Aorta (tissue), 5 donors: ENCODE measurements at places on chromosomes 1 and 21. TPM values are rescaled to one million over a fixed set of nuclear protein-coding genes. Genes with fewer than 3 reads are reported as not detected.

The LIPI gene
- total RNA-seq: not detected

The NES gene
- 47.9 TPM for total RNA-seq

The POU3F1 gene
- total RNA-seq: 0.55 TPM

The OR2T33 gene
- total RNA-seq: not detected

The CYP4X1 gene
- 29.0 TPM for total RNA-seq

The STIL gene
- 0.65 TPM for total RNA-seq

The MEGF6 gene
- 223 TPM for total RNA-seq

The S100A7 gene
- total RNA-seq: not detected

The GRHL3 gene
- not detected for total RNA-seq

The SPATA46 gene
- not detected for total RNA-seq

GRCh38 chr1:1024149-1024770 lies 4.3 kb downstream of the AGRN start:
- DNase-seq: no peak

DNA sequence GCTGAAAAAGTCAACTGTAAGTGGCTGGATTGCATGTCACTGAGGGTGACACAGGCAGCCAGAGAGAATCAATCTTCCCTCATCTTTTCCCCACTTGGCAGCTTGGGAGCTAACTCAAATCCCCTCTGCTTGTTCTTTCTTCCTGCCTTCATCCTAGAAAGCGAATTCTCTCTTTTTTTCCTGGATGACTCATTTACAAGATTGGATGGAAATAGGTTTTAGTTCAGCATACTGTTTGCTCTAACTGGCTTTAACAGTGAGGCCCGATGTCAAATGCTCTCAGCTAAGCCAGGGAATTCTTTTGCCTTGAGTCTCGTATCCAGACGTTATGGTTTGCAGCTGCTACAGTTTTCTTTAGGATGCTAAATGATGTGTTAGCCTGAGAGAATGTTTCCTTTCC lies 72.7 kb downstream of the HUNK start:
- no peak for DNase-seq

DNA sequence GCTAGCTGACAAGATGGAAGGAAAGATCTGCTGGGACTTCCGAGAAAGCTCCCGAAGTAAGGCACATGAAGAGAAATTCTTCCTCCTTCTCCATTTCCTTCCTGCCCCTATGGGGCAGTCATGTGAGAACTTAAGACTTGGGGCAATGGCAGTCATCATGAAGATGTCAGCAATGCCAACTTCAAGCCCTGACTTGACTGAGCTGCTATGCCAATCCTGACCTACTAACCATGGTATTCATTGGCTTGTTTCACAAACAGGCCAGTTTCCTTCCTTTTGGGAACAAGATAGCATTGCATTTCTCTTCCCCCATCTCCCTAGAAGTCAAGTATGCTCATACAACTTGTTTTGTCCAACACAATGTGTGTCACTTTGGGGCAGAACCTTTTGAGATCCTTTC lies 25.5 kb downstream of the GRIK1 start:
- no peak for DNase-seq

GRCh38 chr1:66305927-66306326 lies 228.0 kb upstream of the SGIP1 start:
- no peak for DNase-seq

GRCh38 chr1:89203166-89203565 lies 4.4 kb upstream of the GBP4 start:
- DNase-seq: no peak

- no peak for DNase-seq
Measured at GRCh38 chr1:91245435-91245834, 159.2 kb downstream of the HFM1 start.

DNA sequence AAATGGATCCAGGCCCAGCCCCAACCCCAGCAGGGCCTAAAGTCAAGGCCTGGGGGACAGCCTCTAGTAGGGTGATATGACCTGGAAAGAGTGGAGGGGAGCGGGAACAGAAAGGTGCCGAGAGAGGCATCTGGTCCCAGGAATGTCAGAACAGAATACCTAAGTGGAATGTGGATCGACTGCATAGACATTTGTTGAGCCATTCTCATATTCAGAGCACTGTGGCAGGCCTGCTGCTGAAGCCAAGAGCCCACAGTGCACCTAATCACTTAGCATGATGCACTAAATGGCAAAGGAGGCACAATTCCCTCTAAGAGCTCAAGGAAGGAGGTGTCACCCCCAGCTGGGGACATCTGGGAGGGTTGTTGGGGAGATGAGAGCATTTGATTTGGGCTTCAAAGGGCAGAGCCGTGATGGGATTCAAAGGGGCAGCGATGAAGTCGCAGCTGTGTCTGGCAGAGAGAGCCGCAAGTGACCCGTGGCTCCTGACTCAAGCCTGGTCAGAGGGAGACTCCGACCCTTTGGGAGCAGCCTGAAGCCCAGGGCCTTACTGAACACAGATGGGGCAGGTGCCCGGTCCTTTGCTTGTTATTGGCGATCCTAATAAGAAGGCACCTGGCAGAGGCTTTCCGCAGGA lies 8.6 kb upstream of the PKP1 start:
- DNase-seq: no peak

DNA sequence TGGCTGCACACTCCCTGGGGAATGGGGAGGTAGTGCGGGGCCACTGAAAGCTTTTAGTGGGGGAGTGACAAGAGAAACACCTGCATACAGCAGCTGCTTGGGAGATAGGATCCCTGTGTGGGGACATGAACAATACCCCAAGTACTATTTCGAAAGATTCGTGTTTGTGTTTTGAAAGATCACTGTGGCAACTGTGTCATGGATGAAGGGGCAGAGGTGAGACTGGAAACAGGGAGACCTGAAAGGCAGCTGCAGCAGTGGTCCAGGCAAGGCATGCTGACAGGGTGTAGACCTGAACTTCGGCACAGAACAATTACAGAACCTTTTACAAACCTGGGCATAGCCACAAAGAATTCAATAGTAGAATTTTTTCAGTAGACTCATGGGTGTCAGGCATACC lies 32.9 kb downstream of the TENT5C start:
- DNase-seq: no peak

DNA sequence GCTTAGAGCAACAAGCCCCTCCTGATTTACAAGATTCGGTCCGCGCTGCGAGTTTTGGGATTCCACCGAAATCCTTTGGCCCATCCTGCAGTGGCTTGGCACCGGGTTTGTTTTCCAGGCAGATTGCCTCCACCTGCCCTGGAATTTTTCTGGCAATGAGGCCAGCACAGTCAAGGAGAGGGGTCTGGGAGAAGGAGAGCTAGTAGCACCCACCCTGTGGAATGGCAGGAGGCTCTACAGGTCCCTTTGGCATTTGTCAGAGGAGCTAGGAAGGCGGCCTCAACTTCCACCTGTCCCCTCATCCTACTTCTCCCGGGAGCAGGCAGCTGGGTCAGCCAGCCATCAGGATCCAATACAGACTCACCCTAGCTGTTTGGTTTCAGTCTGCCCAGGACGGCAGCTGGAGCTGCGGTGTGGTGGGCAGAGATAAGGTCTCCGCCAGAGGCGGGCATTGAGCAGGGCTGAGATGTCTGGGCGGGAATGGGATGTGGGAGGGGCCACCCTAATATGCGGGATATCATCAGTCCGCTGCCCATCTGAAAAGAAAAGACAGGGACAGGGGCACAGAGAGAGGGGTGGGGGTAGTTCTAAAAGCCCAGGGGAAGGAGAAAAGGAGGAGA lies 37.8 kb upstream of the PRELP start:
- no peak for DNase-seq

DNA sequence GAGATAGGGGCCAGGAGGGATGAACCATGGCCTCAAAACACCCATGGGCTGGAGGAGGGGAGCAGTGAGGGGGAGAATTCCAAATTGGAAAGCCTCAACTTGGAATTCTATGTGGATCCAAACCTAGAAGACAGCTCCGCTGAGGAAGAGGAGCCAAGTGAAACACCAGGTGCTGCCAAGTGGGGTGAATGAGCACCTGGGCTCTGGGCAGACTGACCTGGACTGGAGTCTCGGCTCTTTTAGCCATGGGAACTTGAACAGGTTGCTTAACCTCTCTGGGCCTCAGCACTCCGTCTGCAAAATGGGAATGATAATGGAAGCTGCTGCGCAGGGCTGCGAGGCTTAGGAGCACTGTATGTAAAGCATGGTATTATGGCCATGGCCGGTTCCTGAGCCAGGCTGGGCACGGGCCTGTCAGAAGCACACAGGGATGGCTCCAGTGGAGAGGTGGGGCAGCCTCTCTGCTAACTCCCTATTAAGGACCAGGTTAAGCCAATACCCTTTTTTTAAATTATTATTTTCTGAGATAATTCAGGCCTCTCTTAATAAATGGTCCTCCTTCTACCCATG lies 81.5 kb downstream of the SYT2 start:
- DNase-seq: peak; percentile 72

DNA sequence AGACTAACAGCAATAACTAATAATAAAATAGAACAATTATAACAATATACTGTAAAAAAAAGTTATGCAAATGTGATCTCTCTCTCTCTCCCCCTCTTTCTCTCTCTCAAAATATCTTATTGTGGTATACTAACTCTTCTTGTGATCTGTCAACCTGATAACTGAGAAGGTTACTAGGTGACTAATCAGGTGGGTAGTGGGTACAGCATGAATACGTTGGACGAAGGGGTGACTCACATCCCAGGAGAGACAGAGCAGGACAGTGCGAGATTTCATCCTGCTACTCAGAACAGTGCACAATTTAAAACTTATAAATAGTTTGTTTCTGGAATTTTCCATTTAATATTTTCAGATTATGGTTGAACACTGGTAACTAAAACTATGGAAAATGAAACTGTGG lies 257.5 kb downstream of the LRRC40 start:
- DNase-seq: no peak

GRCh38 chr1:118123116-118123839 lies 61.8 kb downstream of the SPAG17 start:
- DNase-seq: no peak

DNA sequence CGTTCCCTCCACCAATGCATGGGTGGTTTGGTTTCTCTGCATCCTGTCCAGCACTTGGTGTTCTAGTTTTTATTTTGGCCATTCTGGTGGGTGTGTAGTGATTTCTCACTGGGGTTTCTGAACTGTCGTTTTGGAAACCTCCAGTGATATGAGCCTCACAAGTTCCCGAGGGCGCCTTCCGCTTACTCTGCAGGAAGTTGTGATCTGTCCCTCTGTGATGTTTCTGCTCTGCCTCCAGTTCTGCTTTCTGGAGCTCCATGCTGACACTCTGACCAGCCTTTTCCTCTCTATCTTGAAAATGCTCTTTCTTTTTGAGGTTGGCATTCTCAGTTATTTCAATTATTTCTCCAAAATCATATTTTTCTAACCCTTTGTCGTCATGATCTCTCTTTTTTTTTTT lies 111.6 kb downstream of the PLD5 start:
- no peak for DNase-seq

DNA sequence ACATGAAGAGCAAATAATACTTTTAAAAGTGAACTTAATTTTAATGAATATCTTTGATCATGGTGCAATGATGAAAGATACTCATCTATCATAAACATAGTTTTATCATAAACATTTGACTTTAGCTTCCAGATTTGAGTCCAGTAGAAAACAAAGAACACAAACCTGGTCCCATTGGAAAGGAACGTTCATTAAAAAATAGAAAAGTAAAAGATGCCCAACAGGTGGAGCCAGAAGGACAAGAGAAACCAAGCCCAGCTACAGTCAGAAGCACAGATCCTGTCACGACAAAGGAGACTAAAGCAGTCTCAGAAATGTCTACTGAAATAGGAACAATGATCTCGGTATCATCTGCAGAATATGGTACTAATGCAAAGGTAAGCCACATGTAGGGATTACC lies 55.6 kb upstream of the MYOCOS start:
- DNase-seq: no peak

- DNase-seq: no peak
Measured at GRCh38 chr1:241888232-241888631, 40.2 kb downstream of the EXO1 start.

GRCh38 chr1:159469921-159470533 lies 30.5 kb downstream of the OR10J1 start:
- no peak for DNase-seq

- DNase-seq: no peak
Measured at GRCh38 chr1:100769906-100770646, 50.5 kb downstream of the VCAM1 start.

DNA sequence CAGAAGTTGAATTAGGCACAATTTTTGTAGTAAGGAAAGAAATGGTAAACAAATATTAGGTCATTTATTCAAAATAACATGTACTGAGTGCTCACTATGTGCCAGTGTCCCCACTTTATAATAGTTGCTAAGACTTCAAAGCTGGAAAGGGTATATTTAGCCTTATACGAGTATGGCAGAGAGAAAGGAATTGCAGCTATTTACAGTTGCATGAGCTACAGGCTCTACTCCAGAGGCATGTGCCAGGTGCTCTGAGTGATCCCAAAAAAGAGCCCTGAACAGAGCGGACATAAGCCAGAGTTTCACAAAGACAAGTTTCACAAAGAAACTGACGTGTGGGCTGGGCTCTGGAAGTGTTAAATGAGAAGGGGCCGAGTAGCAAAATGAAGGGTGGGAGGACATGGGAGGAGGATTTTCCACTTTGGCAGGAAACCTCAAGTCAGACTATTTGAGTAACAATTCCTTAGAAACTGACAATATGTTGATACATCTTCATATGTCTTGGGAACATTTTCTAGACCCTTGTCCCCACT lies 40.9 kb downstream of the FASLG start:
- no peak for DNase-seq

DNA sequence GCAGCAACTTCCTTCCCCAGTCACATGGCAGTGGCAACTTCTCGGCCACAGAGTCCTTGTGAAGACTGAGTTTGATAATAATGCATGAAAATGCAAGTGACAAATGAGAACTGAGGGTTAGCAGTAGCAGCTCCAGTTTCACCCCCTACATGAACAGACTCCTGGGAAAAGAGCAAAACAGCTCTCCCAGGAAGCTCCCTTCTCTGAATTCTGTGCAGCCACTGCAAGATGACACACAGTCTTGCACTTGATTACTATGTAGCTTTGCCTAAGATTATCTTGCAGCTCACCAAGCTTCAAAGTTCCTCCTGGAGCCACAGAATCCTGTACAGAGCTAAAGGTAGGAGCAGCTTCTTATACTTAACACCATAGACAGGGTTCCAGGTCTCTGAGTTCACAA lies 4.7 kb downstream of the PGBD5 start:
- DNase-seq: no peak

GRCh38 chr1:42350086-42350485 lies 15.1 kb upstream of the FOXJ3 start:
- DNase-seq: no peak

GRCh38 chr1:54276617-54277450 lies 76.9 kb downstream of the MRPL37 start:
- no peak for DNase-seq

DNA sequence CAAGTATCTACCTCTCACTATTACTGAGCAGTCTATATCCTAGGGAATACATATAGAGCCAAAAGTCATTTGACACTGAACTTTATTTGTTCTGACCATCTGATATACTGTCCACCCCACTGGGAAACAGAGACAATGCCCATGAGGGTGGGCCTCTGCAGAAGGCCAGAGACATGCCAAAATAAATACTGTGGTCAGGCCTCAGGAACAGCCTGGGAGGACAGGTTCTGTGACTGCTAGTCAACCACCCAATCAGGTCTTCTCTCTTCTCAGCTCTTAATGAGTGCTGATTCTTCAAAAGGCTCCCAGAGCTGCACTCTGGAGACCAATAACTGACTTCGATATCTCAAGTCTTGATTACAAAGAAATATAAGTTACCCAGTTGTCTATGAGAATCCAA lies 5.5 kb upstream of the ANKRD35 start:
- no peak for DNase-seq

- peak; percentile 97 for DNase-seq
Measured at GRCh38 chr1:6638226-6638625, 13.6 kb downstream of the THAP3 start.
